Amygdala (tissue), 56 donors: ENCODE measurements at places on chromosomes 2 and 18.

- no peak for DNase-seq
Observed at GRCh38 chr2:38997781-38998180, 108.1 kb downstream of the ARHGEF33 start.

DNA sequence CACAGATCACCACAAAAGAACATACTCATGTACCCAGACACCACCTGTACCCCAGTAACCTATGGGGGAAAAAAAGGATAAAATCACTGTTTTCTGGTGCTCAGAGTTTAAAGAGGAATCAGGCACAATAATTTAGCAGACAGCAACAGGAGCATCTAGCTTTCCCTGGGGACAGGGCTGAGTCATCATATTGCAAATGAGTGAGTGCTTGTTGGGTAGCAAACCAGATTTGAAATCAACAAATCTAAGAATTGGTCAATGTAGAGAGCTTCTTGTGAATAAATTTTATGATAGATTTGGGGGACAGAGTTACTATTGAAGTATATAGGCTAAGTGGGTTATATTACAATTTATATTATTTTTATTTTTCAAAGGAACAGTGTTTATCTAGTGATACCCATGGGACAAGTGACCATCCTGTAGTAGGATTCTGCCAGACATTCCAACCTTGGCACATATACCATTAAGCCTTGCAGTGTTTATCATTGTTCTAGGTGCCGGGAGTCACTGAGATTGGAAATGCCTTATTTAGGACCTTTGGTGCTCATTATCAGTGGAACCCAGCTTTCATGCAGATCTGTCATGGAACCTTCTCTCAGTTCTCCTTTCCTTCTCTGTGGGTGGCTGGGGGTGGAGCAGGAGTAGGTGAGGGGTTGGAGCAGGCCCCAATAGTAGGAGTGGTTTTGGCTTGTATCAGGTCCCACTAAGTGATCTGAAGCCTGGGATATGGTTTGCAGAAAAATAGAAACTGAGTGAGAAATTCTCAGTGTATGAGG is 117.2 kb downstream of the CERS6 start:
- DNase-seq: no peak

DNA sequence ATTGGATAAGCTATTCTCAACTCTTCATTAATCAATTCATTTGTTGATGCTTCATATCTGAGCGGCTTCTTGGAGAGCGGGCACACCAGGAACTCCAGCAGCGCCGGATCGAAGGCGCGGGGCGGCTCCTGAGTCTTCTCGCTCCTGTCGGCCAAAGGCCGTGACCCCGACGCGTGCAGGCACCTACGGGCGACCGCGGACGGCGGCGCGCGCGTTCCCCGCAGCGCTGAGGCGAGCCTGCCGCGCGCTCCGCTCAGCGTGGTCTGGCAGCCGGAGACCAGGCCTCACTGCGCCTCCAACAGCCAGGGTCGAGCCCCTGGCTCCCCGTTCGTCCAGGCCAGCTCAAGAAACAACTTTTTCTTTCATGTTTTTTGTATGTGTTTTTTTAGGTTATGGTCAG is 97.5 kb downstream of the ICA1L start:
- DNase-seq: no peak

GRCh38 chr2:237669628-237670392 is 42.4 kb downstream of the LRRFIP1 start:
- no peak for DNase-seq

DNA sequence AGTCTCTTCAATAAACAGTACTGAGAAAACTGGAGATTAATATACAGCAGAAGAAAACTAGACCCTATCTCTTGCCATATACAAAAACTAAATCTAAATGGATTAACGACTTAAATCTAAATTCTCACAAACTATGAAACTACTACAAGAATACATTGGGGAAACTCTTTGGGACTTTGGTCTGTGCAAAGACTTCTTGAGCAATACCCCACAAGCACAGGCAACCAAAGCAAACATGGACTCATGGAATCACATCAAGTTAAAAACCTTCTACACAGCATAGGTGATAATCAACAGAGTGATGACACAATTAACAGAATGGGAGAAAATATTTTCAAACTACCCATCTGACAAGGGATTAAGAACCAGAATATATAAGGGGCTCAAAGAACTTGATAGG is 848.2 kb upstream of the NRXN1 start:
- DNase-seq: no peak

DNA sequence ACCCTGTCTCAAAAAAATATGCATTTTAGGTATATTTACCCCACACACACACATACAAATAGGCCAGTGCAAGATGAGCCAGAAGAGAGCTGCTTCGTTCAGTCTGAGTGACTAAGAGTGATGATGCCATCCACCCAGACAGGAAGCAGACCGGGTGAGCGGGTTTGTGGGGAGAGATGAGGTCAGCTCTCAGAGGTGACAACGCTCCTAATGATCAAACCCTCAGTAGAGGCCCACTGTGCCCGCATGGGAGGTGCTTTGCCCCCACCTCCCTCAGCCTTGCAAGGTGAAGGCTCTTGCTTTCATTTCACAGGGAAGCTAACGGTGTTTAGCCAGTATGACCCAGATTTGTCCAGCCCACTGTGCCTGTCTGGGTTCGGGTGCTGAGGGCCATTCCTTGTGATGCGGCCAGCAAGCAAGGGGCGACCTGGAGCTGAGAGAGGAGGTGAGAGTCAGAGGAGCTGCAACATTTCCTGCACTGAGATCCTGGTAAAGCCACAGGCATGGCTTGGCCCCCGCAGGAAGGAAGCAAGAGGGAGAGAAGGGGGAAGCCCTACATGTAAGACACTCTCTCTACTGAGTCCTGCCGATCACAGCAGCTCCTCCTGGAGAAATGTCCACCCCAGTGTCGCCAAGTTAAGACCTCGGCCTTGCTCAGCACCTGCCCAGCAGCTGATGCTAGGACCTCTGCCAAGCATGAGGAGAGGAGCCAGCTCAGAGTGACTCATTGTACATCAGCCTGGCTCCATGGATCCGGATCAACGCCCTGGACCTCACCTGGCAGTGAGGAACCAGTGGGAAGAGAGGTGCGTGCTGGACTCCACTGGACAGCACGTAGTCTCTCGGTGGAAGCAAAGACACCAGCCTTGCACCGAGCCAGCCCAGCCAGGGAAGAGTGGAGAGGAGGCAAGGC is 37.0 kb downstream of the NIFK start:
- DNase-seq: no peak

DNA sequence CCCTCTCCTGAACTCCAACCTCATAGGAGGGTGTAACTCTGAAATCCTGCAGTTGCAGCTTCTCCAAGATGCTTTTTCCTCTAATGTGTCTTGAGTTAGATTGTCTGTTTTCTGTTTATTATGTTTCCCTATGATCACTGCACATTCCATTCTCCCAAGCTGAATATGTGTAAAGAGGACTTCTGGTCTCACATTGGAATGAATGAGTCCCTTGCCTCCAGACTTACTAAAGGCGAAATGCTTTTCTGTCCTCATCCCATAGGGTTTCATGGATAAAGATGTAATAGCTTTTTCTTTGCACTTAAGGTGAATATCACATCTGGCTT is 35.5 kb upstream of the CYP27A1 start:
- DNase-seq: no peak

DNA sequence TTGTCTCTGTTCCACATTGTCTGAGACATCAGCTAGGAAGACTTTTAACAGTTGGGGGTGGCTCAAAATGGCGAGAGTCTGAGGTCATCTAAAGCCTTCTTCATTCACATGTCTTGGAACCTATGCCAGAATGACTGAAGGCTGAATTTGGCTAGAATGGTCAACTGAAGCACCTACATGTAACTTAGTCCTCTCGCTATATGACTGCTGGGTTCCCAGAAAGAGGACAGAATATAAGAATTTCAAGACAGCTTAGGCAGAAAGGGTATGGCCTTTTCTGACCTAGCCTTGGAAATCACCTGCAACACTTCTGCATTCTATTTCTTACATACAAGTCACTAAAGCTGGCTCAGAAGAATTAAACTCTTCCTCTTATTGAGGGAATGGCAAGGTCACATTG is 75.6 kb upstream of the OTX1 start:
- DNase-seq: no peak

- DNase-seq: no peak
Observed at GRCh38 chr2:200307724-200308545, 1.4 kb downstream of the SPATS2L start.

- DNase-seq: no peak
Observed at GRCh38 chr18:48844271-48844670, 106.5 kb downstream of the SMAD7 start.

- no peak for DNase-seq
Observed at GRCh38 chr18:54931152-54931551, 28.1 kb downstream of the CCDC68 start.

- no peak for DNase-seq
Observed at GRCh38 chr18:14089191-14089590, 43.0 kb downstream of the ZNF519 start.

- no peak for DNase-seq
Observed at GRCh38 chr2:190904640-190905261, 24.1 kb downstream of the GLS start.

- DNase-seq: no peak
Observed at GRCh38 chr18:41886126-41886807, 68.8 kb upstream of the PIK3C3 start.

DNA sequence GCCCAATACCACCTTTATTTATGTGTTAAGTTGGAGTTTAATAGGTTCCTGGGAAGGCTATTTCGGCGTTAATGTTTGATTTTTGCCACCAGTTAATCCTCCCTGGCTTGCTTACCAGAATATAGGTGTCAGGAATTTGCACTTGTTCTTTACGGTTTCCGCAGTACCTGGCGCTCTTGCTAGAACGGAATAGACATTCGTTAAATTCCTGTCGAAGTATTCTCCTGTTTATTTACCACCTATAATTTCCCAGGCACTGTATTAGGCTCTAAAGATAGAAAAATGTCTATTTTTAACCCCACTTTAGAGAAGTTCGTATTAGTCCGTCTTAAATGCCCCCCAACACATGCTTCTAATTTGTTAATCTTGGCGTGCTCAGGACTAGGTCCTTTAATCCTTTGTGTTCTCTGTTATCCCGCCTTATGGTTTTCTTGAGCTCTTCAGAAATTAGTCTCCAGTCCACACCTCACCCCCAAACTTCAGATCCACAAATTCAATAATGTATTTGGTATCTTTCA is 575 bp downstream of the CCDC150 start:
- DNase-seq: no peak

GRCh38 chr2:111117598-111118480 is 2.9 kb upstream of the BCL2L11 start:
- DNase-seq: no peak

DNA sequence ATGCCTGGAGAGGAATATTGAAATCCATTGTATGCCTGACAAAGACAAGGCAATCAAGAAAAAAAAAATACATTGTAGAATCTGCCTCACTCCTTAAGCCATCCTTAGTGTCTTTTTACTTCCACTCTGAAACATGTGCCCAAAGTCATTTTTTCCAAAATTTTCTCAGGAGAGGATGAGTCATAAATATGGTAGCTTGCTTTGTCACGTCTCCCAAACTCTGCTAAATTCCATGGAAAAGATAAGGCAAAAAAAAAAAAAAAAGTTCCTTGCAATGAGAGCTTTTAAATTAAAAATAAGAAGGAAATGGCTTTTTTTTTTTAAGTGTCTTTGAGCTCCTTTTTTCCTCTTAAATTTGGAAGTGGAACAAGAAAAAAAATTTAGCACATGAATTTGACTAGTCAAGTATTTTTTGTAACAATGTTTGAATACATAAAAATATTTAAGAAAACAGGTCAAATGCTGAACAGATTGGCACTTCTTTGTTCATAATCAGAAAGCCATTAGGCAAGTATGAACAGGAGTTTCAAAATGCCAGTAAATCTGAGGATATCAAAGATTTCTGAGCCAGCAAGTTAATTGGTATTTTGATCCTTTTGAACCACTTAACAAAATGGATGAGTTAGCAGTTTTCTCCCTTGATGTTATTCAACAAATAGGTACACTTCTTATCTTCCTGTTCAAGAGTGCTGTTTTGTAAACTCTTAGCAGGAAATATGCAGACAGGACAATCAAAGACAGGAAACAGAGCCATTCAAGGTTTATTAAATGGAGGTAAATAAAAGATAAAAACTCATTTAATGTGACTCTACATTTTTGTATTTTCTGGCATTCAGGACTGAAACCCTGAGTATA is 247.3 kb upstream of the SP5 start:
- DNase-seq: no peak

DNA sequence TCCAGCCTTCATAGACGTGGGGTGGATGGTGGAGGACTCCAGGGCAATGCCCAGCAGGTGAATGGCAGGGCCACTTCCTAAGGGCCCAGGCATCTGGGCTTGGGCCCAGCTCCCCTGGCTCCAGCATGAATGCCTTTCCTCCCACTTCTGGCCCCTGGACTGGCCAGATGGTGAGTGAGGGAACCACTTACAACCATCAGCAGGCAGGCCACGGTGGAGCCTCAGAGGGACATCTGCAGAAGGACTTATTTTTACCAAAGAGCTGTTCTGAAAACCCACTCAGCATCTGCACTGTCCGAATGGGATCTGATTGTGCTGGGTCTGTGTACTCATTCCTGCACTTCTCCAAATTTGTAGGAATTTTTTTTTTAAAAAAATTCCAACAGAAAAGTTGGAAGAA is 69.6 kb downstream of the SNTG2 start:
- DNase-seq: no peak

DNA sequence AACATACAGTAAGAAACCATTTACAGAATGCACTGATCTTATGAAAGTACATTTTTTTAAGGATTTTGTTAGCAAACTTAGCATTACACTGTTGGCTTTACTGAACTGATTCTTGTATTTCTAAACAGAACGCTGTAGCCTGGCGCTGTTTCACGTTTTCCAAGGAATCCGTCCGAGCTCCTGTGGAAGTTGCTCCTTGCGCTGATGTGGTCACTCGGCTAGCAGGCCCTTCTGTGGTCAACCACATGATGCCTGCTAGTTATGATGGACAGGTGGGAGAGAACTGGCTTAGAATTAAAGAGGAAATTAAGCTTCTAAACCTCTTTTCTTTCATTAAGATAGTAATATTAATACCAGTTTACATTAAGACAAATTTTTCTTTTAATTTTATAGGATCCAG is 76.8 kb downstream of the CEP192 start:
- DNase-seq: no peak

GRCh38 chr2:142076317-142076716 is 54.5 kb downstream of the LRP1B start:
- no peak for DNase-seq

DNA sequence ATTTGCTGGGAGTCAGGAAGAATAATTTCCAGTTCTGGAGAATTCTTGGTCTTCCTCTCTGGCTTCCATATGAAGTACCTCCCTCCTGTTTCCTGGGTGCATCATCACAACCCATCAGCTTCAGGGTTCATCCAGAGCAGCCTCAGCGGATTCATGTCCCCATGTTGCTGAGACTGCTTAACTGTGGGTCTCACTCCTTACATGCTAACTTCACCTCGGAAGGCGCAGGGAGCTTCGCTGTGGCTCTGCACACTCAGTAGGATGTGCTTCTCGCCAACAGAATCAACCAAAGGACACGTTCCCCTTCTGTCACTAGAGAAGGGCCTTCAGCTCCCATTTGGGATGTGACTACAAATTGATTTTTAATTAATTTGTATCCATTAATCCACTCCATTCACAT is 24.2 kb downstream of the FBLN7 start:
- no peak for DNase-seq

DNA sequence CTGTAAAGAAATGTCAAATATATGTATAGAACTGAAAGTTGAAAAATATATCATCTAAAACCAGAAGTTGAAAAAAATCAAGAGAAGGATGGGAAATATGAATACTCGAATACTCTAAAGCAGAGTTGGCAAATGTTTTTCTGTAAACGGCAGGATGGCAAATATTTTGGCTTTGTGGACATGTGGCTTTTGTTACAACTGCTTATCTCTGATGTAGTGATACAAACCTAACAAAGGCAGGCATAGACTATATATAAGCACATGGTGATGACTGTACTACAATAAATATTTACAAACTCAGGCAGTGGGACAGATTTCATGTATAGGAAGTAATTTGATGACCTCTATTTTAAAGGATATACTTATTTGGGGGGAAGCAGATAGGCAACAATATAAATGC is 224.6 kb upstream of the LRRTM4 start:
- DNase-seq: no peak
